ENCODE measurements at places on chromosomes 5 and 9.

DNA sequence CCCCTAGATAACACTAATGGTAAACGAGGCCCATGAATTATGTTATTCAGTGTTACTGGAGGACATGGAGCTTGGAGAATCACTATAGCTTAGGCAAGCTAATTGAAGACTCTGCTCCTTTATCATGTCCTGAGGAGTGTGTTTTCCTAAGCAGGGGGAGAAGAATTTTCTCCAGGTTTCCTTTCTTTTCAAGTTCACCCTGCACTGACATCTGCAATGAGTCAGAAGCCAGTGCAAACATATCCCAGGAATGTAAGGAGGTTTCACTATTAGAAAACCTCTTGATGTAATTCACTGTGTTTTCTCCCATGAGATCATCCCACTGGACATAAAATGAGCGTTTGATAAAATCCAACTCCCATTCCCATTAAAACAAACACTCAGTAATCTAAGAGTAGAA is 75.6 kb downstream of the DMRT2 start:
- DNase-seq = no peak

DNA sequence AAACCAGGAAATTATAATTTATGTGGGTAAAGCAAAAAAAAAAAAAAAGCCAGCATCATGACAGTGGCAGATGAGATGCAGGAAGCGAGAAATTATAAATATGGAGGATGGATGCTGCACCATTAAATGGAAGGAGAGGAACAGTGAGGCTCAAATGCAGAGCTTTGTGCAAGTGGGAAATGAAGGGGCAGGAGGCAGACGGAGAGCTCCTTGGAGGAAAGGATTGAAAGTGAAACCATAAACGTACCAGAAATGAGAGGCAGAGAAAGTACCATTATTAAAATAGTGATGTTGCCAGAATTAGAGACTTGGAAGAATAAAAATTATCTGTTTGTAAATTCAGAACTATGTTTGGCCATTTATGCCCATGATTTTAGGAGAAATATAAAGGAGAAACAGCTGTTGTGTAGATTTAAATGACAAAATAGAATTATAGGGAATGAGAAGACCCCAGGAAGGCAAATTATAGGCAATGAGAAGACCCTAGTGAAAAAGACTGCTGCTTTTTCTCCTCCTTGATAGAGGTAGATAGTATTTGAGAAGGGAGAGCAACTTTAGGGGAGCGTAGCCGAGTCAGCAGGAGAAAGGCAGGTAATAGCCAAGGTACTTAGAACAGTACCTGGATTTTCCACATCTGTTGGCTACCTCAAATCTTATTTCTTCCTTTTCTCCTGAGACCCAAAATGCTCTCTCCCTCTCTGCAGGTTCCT is 341.0 kb upstream of the CD180 start:
- DNase-seq = no peak

DNA sequence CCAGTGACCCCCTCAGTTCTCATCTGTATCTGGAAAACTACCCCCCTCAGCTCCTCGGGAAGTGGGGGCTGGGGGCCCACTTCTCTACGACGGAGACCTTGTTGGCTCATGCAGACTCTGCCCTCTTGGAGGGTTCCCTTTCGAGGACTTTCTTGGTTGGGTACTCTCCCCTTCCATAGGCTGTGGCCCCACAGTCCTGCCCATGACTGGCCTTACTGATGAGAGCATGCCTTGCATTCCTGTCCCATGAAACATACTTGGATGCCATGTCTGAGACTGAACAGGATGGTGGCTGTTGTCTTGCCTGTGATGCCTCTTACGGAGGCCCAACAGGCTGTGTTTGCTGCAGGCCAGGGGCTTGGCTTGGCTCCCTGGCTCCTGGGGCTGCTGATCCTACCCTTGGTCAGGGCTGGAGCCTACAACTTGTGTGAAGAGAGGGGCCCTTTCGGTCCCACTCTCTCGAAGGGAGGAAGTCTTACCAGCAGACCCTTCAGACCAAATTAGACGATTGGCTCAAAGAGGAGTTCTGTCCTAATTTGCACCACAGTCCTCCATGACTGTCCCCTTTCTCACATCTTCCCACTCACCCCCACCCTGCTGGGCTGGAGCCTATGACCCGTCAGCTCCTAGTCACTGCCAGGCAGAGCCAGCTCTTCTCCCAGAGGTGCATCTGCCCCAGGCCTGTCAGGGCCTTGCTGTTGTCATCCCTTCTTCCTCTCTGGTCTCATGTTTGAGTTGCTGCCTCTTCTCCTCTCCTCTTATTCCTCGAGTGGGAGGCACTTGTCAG is 109.9 kb downstream of the CACNA1B start:
- DNase-seq = no peak

GRCh38 chr5:65760504-65761275 is 38.7 kb downstream of the NLN start:
- DNase-seq = no peak

GRCh38 chr9:122936464-122936863 is 4.4 kb upstream of the RABGAP1 start:
- DNase-seq = no peak

DNA sequence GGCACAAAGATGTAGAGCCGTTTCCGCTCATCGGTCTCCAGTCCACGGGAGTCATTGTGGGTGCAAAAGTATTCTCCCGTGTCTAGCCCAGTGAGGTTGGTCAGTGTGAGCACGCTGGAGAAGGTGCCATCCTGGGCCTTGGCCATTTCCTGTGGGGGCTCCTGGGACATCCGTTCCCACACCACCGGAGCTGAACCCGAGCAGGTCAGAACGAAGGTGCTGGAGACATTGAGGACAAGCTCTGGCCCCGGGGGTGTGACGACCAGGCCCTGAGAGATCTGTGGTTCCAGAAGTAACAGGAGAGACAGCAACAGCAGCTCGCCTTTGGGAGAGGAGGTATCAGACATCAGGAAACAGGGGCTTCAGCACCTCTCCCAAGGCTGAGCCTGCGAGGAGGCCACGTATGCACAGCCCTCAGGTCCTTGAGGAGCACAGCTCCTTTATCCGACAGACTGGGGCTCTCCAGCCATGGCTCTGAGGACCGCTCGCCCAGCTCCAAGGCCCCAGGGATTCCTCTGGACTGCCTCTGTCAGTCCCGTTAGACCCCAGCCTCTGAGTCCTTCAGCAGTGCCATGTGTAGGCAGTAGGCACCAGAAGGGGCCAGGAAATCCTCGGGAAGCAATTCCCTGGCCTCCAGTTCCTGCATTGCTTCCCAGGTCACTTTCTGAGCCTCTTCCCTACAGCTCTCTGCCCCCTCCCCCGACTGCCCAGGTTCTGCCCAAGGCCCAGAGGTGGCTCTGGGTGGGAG is 19.9 kb downstream of the PDGFRB start:
- no peak for DNase-seq

- no peak for DNase-seq
Measured at GRCh38 chr9:114965564-114965963, 35.2 kb upstream of the TNFSF8 start.

DNA sequence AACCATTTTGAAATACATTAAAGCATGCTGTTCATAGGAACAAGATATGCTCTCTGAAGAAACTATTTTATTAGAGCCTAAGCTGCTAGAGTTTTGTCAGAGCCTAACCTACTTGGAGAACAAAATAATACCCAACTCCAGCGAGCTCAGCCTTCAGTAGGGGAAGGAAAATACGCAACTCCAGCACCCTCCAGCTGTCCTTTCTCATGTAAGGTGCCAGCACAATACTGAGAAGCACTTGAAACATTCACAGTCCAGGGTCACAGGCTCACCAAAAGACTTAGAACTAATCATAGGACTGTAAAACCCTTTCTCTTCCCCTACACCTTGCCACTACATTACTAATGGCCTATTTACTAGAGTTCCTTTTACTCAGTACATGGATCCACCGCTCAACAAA is 18.9 kb downstream of the DPYSL3 start:
- no peak for DNase-seq

- no peak for DNase-seq
Measured at GRCh38 chr5:98569288-98569687, 204.2 kb upstream of the RGMB start.

- no peak for DNase-seq
Measured at GRCh38 chr5:131542723-131543122, 92.3 kb downstream of the RAPGEF6 start.

DNA sequence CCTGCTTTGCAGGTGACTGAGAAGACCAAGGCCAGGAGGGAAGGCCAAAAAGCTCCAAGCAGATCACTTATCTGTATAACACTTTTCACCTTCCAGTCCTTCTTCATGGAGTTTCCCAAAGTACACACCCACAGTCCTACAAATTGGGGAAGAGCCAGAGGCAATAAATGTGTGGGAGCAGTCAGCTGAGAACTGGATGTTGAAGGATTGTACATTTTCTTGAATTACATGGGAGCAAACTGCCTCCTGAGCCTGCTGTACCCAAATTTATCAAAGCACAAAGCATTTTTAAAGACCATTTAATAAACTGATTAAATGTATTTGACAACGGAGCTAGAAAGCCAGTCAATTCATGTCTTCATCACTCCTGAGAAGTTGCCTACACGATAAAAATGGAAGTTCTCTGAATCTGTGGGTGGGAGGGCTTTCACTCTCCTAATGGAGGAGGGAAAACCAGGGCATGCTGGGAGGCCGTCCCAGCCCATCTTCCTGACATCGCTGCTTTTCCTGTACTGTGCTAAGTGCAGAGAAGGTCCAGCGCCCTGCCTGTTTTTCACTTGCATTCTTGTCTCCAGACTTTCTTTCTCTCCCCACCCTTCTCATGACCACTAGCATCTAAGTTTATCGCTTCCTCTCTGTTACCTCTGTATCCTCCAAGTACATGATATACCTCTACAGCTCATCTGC is 79.0 kb downstream of the KCNIP1 start:
- no peak for DNase-seq
